K562 (cell line): ENCODE measurements at places on chromosomes 7 and 10.
A peak's percentile ranks its signal among the peaks of the same experiment; 100 is the strongest.

DNA sequence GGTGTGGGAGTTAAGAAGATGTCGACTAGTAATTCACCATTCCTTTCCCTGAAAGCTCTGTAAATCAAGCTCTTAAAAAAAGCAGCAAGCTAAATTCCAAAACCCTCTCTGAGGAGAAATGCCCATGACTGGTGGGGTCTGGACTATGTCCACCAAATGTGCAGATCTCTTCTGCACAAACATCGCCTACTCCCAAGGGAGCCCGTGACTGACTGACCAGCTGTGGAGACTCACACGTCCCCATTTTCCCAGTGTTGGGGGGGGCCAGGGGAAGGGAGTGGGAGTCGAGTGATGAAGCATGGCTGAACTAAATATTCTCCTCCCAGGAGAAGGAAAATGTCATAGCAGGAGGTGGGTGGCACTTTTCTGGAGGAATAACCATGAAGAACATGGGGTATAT lies 164.1 kb upstream of the HPS1 start:
- no peak for DNase-seq

- DNase-seq, result no peak
Observed at GRCh38 chr10:128854963-128855362, 612.1 kb upstream of the MGMT start.

DNA sequence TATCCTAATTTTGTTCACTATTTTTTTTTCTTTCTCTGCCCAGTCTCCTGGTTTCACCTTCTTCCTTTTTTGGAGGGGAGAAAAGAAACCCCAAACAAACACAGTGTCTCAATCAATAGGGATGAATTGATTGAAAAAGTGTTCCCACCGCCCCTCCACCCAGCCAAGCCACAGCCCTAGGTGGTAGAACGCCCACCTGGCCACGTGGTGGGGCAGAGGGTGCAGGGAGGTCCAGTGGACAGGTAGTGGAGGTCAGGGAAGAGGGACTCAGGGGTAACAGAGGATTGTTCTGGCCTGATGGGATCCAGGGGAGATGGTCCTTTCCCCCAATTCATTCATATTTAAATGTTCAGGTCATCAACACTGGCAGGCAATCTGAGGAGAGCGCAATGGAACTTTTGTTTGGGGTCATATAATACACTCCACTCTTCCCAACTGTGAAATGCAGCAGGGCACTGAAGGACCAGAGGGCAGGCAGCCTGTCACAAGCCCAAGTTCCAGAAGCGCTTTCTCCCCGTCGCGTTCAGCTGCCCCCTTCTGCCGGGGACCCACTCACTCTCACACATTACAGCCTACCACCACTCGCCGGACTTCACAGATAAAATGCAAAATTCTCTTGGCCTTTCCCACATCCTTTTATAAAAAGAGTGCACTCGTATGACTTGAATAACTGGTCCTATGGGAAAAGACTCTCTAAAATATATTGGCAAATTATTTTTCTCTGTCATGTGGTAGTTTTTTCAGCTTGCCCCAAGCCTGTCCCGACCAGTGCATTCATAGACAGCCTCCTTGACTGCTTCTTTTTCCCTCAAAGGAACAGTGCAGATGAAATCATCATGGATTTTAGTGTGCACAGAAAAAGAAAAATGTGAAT lies 1.6 kb downstream of the INHBA start:
- DNase-seq, result no peak

GRCh38 chr10:5498791-5499492 lies 428 bp downstream of the CALML5 start:
- DNase-seq, result no peak

- DNase-seq, result peak; percentile 16
Observed at GRCh38 chr7:44580945-44581878, 819 bp downstream of the TMED4 start.

- DNase-seq, result no peak
Observed at GRCh38 chr10:5038733-5039132, 35.1 kb upstream of the AKR1C2 start.

GRCh38 chr10:130224228-130224627 lies 88.0 kb downstream of the GLRX3 start:
- DNase-seq, result no peak

GRCh38 chr7:20722941-20723340 lies 63.7 kb downstream of the SP8 start:
- no peak for DNase-seq

DNA sequence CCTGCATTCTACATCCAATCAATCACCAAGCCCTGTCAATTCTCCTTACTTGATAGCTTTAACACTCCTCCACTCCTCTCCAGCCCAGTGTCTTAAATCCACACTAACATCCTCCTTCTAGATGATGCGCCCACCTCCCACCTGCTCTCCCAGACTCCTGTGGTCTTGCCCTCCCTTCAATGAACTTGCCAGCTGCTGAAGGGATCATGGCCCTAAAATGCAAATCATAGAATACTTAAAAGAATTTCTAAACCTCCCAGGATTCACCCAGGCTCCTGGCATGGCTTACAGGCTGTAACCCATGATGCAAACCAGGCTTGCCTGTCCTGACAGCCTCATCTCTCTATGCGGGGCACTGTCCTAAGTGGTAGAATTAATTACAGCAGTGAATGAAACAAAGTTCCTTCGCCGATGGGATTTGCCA lies 43.6 kb downstream of the SYPL1 start:
- no peak for DNase-seq

DNA sequence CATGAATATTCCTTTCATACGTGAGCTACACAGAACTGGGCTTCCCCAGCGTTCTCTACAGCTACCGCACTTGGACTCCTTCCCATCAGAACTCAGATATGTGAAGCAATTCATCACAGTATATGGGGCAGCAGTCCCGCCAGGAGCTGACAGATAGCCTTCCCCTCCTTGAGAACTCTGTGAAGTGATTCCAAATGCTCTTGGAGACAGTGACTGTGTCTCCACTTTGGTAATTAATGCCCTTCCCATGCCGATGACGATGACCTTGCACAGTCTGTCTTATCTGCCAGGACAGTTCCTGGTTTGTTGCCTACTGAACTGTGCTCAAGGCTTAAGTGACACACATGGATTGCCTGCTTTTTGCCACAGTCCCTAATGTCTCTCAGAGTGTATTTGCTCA lies 75.0 kb upstream of the AFAP1L2 start:
- no peak for DNase-seq

- no peak for DNase-seq
Observed at GRCh38 chr7:75987805-75988567, 6.4 kb downstream of the TMEM120A start.

DNA sequence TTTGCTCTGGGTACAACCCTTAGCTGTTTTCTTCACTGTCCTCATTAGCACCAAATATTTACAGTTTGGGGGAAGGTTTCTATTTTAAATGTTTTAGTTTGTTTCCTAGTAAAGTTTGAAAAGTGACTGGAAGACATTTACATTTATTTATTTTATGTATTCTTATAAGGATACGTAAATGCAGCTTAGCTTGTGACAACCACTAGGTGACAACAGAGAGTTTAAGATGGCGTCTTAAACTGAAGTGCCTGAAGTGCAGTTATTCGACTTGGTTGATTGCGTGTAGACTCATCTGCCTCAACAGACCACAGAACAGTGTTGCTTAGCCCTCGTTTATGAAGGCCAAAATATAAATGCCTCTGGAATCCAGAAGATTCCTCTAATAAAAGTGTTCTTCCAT lies 378.2 kb upstream of the MYO3A start:
- DNase-seq, result no peak

DNA sequence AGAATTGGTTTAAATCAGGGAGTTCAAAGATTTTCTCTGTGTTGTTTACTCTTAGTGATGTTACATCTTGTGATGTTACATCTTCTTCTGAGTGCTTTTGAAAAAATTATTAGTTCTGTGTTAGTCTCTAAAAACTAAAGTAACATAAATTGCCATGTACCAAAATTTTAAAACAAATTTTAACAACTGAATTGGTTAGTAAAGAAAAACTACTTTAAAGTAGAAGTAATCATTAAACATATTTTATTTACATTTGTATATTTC lies 5.2 kb upstream of the IGF2BP3 start:
- no peak for DNase-seq

- DNase-seq, result peak; percentile 86
Observed at GRCh38 chr10:72308320-72308987, 34.7 kb downstream of the DDIT4 start.

DNA sequence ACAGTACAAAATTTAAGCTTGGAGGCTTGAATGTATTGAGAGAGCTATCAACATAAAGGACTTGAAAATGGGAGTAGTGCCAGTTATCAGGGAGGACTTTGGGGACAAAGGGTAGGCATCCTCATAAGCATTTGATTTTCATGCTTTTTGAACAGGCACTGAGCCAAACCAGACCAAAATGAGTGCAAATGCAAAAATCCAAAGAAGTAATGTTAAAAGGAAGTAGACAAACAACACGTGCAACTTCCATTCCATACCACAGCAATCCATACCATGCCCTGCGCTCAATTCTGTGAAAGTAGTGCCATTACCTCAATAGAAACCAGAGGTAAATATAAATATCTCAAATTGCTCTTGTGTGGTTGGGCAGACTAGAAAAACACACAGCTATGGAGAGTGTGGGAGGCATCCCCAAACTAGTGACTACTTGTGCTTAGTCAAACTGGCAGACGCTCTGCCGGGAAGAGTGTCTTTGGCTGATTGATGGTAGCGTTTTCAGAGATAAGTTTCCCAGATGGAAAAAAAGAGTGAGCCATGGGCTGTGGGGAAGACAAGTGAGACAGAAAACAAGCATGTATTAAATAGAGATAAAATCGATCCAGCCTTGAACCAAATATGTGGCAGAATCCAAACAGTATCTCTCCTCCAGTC lies 161.5 kb downstream of the CREB5 start:
- no peak for DNase-seq

DNA sequence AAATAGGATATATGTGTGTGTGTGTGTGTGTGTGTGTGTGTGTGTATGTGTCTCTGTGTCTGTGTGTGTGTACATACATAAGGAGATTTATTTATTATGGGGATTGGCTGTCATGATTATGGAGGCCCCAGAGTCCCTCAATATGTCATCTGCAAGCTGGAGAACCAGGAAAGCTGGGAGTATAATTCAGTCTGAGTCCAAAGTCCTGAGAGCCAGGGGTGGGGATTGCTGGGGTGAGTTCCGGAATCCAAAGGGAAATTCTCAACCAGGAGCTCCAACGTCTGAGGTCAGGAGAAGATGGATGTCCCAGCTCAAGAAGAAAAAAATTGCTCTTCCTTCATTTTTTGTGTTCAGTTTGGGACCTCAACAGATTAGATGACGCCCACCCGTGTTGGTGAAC lies 50.7 kb upstream of the PLPP4 start:
- DNase-seq, result no peak

GRCh38 chr7:65448816-65449504 lies 75.3 kb downstream of the ZNF92 start:
- DNase-seq, result no peak

- no peak for DNase-seq
Observed at GRCh38 chr7:32502728-32503127, 7.4 kb downstream of the AVL9 start.

- no peak for DNase-seq
Observed at GRCh38 chr7:147060070-147060469, 943.5 kb downstream of the CNTNAP2 start.

- no peak for DNase-seq
Observed at GRCh38 chr7:137025469-137026175, 157.2 kb downstream of the CHRM2 start.

GRCh38 chr10:76430061-76430645 lies 998.7 kb downstream of the LRMDA start:
- no peak for DNase-seq

- DNase-seq, result no peak
Observed at GRCh38 chr7:106309362-106309761, 24.6 kb upstream of the NAMPT start.

DNA sequence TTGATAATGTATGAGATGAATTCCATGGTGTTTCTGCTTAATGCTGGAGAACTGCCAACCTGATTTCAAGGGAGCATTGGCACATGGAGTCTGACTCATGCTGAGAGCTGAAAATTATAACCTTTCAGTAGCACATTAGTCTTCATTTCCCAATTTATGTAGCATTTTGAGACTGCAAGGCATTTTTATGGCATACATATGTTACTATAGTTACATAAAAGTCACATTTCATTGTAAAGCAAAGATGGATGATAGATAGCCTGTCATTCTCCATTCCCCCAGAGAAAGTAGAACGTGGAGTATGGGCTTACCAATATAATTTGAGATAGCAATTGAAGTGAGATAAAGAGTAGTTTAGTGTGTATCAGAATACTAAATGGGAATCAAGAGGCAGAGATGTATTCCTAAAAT lies 103.1 kb downstream of the SLC16A9 start:
- DNase-seq, result no peak

DNA sequence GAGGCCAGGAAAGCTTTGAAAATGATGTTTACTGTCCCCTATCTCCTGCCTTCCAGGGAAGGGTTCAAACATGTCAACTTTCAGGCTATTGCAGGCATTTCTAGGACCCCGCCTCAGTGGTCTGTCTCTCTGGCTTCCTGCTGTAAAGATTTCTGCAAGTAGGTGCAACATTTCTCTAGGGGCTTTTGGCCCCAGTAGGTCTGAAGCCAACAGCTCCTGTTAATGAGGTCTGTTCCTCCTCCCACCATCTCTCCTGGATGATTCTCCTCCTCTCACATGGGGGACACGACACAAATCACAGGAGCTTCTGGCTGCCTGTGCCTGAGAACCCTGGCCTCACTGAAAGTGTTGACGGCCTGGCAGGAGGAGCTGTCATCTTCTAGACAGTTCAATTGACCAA lies 194.3 kb downstream of the CYP26A1 start:
- DNase-seq, result no peak

DNA sequence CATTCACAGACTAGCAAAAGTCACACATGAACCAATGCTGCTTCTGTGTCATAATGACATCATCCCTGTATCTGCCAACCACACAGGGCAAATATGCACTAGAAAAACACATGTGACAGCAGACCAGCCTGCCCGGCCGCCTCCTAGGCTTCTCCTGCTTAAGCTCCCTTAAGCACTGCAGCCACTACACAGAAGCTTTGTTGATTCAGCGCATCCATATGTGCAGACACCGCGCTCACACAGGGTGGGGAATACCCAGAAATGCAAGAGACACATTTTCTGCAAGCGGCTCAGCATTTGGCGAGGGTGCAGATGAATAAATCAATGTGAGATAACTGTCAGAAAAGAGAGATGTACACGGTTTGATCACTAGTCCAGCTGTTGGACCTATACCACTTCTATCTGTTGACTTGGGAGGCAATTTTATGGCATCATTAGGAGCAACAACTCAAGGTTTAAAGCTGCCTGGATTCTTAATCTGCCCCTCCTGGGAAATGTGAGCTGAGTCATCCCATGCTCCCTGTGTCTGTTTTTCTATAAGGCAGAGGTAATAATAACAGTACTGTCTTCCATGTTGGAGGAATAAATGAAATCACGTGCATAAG lies 33.4 kb downstream of the CPXM2 start:
- DNase-seq, result no peak

DNA sequence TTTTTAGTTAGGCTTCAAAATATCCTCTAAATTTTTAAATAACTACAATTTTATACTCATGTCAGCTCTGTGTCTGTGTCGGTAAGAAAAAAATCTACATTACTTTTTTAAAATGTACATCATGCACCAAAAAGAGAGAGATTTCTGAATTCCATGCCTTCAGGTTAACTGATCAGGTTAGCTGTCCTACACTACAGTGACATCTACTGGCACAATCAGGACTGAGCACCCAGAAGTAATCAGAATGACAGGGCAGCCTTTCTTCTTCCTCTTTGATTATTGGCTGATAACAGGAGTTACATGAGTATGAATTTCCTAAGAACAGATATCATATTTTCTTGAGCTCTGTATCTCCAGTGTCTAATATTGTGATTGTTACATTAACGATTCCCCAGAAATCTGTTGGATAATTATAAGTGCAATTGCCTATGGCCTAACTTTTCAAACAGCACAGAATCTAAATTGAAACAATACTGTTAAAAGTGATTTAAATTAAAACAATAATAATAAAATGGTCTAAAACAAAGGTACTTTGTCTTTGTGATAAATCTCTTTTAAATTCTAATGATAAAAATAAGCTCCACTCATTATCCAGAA lies 41.8 kb upstream of the HYCC1 start:
- DNase-seq, result peak; percentile 66
